CD4-positive, alpha-beta T cell treated with Interleukin-12 subunit alpha and Interleukin-12 subunit beta, for 1 hour (primary cell): ENCODE measurements at places on chromosomes 2 and 18.

DNA sequence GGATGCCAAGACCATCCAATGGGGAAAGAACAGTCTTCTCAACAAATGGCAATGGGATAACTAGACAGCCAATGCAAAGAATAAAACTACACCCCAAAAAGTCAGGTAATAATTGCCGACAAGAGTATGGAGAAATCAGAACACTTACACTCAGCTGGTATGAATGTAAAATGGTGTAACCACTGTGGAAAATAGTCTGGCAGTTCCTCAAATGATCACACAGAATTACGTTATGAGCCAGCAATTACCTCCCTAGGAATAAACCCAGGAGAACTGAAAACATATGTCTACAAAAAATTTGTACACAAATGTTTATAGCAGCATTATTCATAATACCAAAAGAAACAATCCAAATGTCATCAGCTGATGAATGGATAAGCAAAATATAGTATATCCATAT, 8.8 kb downstream of the IWS1 start:
- no peak for DNase-seq

- DNase-seq = no peak
These were observed 117.6 kb downstream of the LTBP1 start for GRCh38 chr2:33064349-33064801.

DNA sequence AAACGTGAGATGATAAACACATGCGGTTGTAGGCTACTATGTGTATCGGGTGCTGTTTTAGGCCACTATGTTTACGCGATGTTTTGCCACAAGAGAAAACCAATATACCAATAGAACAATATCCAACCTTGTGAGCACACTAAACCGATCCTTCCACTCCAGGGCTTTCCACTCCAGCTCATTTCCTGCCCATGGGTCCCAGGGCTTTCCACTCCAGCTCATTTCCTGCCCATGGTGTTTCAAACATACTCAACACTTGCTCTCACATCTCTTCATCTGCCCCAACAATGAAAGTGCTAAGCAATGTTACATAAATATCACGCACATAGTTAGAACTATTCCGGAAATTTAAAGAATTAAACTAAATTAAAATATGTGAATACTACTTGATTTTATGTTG, 80.0 kb downstream of the EPB41L3 start:
- DNase-seq = no peak

- no peak for DNase-seq
These were observed 13.5 kb downstream of the PPP1CB start for GRCh38 chr2:28764909-28765711.

DNA sequence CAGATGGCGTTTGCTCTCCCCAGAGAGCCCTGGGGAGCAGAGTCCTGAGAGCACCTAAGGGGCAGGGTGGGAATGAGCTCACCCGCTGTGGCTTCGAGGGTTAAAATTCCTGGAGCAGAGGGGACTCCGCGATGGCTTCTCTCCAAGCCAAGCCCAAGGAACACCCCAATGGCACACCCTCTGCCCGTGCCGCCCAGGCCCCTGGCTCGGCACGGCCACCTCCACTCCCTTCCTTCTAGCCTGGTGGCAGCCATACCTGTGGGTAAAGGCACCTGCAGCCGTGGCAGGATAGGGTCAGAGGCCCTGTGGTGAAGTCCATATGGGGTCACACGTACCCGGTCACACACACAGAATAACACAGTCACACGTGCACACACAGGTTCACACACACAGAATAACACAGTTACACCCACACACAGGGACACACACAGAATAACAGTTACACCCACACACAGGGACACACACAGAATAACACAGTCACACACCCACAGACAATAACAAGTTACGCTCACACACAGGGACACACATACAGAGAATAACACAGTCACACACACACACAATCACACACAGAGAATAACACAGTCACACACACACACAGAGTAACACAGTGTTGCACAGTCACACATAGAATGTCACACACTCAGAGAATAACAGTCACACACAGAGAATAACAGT, 50.5 kb downstream of the RAMP1 start:
- DNase-seq = no peak

- DNase-seq = no peak
These were observed 62.4 kb upstream of the TCF4 start for GRCh38 chr18:55650363-55650870.

GRCh38 chr2:127183771-127184170, 36.3 kb downstream of the CYP27C1 start:
- DNase-seq = no peak

GRCh38 chr18:74529811-74530583, 4.3 kb upstream of the CNDP1 start:
- DNase-seq = no peak

DNA sequence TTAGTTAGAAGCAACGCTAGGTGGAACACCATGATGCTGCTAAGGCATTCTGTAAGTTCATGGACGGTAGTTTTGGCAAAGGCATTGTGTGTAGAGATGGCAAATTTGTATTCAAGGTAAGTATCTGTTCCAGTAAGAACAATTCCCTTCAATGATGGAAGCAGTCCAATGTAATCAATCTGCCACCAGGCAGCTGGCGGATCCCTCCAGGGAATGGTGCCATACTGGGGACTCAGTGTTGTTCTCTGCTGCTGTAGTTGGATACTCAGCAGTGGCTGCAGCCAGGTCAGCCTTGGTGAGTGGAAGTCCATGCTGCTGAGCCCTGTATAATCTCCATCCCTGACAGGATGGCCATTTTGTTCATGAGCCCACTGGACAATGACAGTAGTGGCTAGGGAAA, 62.8 kb downstream of the ARL6IP6 start:
- no peak for DNase-seq

GRCh38 chr2:215143458-215143857, 5.0 kb upstream of the ABCA12 start:
- DNase-seq = no peak

DNA sequence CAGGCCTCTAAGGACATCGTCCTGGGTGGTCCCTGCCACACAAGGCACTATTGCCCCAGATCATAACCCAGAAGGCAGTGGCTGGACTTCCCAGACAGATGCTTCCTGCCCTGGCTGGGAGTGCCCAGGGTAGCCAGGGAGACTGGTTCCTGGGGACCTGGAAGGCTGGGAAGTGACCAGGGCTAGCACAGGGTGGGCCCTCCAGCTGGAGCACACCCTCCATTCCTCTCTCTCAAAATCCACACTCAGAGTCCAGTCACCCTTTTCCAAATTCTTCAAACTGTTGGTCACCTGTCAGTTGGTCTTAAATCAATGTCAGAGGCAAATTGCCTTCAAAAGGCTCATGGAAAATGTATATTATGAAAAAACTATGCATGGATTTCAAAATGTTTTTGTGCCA, 11.6 kb upstream of the TUBB6 start:
- DNase-seq = no peak

- peak; percentile 54 for DNase-seq
These were observed 31.0 kb downstream of the RNF125 start for GRCh38 chr18:32049393-32050171.

DNA sequence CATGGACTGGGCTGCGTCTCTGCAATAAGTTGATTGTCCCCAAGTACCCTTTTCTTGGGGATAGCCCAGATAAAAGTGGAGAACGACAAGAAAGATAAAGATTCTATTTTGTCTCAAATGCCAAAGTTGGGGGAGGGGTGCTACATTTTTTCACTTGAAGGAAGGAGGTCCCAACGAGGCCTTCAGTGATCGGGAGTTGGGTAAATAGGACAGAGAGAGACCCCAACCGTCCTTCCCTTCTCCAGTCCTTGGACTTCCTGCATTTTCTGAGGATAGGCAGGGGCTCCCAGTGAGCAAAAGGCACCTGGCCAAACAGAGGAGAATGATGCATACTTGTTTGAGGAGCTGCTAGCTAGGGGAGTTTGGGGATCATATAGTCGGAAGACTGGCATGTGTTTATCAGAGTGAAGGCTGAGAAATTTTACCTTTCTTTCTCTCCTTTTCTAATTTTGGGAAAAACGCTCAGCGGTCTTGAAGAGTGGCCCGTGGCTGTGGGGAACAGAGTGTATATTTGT, 3.5 kb upstream of the EN1 start:
- DNase-seq = no peak

DNA sequence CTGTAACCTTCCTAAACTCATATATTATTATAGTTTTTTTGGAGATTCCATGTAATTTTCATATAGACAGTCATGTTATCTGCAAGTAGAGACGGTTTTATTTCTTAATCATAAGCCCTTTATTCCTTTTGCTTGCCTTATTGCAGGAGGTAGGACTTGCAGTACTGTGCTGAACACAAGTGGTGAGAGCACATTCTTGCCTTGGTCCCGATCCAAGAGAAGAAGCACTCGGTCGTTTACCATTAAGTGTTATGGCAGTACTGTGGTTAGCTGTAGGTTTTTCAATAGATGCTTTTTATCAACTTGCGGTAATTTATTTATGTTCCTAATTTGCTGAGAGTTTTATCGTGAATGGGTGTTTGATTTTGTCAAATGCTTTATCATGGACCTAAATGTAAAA, 305.7 kb downstream of the DYSF start:
- no peak for DNase-seq

GRCh38 chr2:233706720-233707119, 6.0 kb upstream of the UGT1A5 start:
- no peak for DNase-seq

DNA sequence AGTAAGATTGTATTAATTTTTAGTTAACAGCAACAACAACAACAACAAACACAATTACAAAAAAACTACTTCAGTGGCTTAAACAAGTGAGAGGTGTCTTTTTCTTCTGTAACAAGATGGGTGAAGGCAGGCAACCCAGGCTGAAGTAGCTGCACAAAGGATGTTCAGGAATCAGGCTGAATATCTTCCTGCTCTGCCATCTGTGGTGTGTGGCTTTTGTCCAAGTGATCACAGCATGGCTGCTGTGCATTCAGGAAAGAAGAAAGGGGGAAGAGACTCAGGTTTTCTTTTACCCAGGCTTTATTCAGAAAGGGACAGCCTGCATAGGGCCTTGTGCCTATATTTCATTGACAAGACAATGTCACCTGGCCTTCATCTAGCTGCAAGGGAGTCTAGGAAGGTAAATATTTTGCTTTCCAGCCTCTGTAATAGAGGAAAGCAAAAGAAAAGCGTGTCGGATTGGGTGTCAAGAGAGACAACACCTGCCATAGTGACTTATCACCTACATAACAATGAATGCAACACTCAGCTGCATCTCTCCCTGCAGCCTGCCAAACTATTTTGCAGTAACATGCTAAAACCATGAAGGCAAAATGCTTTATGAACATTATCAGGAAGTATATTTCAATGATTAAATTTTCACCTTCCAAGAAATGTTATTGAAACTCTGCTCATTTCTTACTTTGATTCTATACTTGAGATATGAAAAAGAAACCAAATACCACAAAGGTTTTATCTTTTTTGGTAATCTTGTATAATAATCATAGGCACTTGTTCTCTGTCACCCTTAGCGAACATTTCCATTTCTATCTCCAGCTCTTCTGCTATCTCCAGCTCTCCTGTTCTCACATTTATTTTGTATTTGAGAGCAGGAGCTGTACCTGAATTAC, 14.6 kb downstream of the G6PC2 start:
- DNase-seq = no peak

- DNase-seq = no peak
These were observed 481.0 kb upstream of the MYT1L start for GRCh38 chr2:2812117-2812516.

DNA sequence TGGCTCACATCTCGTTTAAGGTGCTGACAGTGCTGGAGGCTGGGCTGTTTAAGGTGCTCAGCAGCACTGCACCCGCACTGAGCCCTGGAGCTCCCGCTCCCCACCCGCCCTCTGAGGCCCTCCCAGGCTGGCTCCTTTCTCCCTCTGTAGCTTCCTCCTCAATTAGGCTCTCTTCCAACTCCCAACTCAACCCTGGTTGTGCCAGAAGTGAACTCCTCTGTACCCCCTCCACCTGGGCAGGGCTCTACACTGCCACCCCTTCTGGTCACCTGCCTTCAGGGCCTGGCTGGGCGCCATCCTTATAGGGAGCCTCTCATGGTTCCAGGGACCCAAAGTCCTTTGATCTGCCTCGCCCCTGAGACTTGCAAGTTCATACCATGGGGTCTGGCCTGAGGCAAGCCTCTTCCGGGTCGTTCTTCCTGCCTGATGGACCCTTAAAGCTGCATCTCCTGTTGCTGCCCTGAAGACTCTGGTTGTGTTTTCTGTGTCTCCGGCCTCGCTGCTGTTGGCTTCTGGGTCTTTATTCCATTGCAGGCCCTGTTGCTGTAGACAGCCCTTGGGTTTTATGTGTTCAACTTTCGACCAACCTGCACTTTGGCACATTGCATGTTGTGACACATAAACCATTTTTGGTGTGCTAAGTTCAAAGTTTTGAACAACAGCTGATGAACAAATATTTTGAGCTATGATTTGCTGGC, 199.6 kb downstream of the LDLRAD4 start:
- DNase-seq = no peak

DNA sequence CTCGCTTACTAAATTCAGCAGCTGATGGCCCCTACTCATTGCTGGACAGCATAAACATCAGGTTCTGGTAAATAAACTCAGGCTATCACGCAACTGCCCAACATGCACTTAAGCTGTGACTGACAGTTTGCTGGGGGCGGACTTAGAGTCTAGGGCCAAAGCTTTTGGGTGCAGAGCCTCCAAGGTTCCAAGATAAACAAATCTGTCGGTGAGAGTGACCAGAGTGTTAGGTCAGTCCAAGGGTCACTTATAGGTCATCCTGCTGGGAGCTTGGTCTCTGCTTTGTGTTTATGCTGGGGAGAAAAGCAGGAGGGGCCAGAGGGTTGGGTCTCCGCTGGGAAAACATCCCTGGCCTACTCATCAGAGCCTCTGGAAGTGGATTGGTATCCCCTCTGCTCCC, 188.6 kb upstream of the GATA6 start:
- no peak for DNase-seq

GRCh38 chr2:100051253-100051652, 91.1 kb downstream of the AFF3 start:
- no peak for DNase-seq

GRCh38 chr2:82650038-82650437, 1809.0 kb downstream of the SUCLG1 start:
- no peak for DNase-seq

GRCh38 chr18:55252053-55252675, 292.9 kb upstream of the CCDC68 start:
- DNase-seq = no peak

- no peak for DNase-seq
These were observed 316.6 kb upstream of the MEX3C start for GRCh38 chr18:51514128-51514527.

DNA sequence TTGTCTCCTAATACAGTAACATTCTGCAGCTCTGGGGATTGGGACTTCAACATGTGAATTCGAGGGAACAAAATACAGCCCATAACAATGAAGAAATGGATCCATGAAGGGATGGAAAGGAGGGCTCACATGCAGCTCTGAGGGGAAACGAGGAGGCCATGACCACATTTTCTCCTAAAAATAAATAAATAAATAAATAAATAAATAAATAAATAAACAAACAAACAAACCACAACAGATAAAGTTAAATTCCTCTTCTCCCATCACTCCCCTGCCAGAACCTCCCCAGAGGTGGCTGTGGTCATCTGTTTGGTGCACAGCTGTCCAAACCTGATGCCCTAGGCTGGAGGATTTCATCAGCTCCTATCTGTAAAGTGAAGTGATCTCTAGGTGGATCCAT, 42.7 kb downstream of the MAL start:
- DNase-seq = no peak
